Right ventricle myocardium inferior (tissue), 1 donor: ENCODE measurements at places on chromosomes 1 and 21. TPM values are rescaled to one million over a fixed set of nuclear protein-coding genes. Genes with fewer than 3 reads are reported as not detected.
A peak's percentile ranks its signal among the peaks of the same experiment; 100 is the strongest.

DNA sequence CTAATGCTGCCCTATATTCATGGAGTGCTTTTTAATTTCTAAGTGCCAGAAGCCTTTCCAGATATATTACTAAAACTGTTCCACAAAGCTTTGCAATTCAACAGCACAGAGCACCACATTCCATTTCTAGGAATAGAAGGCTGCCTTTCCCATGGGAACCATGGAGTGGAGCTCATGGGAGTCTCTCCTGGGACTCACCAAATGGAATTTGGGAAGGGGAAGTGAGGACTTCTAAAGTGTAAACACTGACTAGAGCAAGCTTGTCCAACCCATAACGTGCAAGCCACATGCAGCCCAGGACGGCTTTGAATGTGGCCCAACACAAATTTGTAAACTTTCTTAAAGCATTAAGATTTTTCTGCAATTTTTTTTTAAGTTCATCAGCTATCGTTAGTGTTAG lies 190.4 kb upstream of the TNR start:
- DNase-seq = no peak

GRCh38 chr1:117093870-117094621 lies 27.5 kb downstream of the TRIM45 start:
- DNase-seq = no peak

DNA sequence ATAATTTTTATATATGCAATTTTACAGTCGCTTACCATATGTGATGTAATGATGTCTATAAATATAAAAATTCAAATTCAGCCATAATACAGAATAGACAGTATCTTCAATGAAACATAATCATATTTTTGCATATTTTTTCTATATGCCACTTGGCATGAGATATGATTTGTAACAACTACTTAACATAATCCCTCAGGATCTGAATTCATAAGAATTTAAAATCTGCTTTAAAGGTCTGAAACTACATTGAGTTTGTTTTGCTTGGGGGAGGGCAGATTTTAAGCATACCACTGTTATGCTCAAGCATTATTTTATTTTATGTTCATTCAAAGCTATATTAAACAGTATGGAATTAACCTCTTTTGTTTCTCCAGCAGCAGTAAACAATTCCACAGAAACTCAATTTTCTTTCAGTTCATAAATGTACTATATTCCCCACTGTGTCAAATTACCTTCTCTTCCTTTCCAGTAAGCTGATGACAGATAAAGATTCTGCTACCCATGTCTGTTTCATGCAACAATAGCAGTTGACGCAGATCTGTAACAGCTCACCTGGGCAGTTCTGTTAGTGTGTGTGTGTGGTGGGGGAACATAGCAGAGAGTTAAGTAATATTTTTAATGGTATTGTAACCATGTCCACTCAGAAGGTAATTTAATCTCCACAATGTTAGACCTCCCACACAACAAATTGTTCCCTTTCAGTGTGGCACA lies 224.8 kb downstream of the NTNG1 start:
- DNase-seq = no peak

DNA sequence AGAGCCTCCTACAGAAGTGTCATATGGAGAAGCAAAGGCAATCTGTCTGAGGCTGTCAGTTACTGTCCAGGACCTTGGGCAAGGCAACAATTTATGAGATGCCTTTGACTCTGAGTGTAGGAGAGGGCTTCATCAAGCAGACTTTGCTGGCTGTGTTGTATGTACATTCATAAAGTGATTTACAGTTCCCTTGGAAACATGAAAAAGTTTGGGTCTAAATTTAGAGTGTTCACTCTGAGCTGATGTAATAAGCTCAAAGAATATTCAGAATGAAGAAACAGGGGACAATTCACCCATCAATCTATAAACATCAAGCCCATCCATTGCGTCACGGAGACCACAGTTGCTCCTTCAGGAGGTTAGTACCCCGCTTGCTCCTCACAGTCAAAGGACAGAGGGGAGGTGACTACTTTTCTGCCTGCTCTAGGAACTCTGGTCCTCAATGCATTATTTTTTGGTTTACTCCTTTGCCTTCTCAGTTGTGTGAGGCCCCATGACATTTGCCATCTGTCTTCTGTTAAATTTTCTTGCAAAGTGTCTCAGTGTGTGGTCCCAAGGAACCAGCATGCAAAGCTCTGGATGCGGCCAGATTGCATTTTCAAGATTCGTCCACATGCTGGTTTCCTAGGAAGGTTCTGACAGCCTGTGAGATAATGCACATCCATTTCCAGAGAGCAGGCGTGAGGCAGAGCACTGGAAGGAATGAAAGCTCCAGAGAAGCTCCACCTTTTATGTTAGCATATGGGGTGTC lies 241.1 kb upstream of the KIAA0040 start:
- no peak for DNase-seq

- DNase-seq = peak; percentile 82
These were observed 36.6 kb upstream of the SLC44A3 start for GRCh38 chr1:94783342-94784189.

- no peak for DNase-seq
These were observed 362.6 kb downstream of the MATN1 start for GRCh38 chr1:30360753-30361152.

DNA sequence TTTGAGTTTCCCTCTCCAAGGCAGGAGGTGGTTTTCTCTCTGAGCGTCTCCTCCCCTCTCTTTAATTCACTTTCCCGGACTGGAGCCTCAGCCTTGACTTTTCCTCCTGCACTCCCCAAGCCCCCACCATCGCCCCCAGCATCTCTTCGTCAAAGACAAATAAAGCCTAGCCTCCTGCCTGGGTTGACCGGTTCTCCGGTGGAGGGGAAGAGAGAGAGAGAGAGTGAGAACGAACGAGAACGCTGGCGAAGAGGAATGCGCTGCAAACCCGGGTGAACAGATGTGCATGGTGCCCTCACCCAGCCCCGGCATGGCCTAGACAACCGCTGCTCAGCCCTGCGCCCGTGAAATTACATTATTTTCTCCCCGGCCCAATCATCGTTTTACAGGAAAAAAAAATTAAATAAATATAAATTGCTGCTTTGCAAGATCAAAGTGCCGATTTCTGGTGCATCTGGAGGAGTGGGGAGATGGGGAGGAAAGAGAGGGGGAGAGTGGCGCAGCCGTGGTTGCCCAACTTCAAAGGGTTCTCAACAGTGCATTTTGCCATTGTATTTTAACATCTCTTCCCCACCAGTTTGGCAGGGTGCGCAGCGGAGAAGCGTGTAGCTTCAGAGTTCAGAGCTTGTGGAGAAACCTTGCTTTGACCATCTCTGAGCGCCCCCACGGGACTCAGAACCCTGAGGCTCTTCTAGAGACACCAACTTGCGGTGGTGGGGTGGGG lies 11.4 kb upstream of the TBX15 start:
- DNase-seq = no peak

SEMA4A gene
- total RNA-seq = 2.2 TPM

PROX1 gene
- 82.9 TPM for total RNA-seq

OR14C36 gene
- not detected for total RNA-seq

PROK1 gene
- total RNA-seq = not detected
